ENCODE measurements at places on chromosomes 1 and 21. TPM values are rescaled to one million over a fixed set of nuclear protein-coding genes. Genes with fewer than 3 reads are reported as not detected.

DNA sequence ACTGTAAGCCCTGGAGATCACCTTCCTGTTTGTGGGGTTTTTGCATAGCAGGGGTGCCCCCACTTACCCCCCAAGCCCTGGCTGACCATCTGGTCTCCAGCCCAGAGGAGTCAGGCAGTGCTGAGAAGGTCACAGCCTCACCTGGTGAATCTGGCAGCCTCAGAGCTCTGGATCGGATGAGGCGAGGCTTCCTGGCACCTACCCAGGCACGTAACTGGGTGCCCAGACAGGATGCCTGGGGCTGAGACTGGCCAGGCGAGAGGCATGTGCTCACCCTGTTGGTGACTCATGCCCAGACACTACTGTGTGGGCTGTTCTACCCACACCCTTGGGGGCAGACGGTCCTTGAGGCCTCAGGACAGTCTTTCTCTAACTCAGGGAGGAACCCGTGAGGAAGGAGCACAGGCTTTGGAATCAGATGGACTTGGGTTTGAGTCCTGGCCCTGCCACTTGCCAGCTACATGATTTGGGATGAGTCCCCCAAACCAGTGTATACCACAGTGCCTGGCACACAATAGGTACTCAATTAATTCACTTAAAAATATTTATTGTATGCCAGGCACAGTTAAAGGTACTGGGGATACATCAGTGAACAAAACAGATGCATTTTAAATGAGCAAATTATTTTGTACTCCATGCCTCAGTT is 15.1 kb upstream of the PADI3 start:
- DNase-seq, result no peak

GRCh38 chr1:212678456-212679410 is 20.9 kb downstream of the BATF3 start:
- no peak for DNase-seq

- DNase-seq, result no peak
Measured at GRCh38 chr1:20446796-20447195, 39.2 kb downstream of the CAMK2N1 start.

DNA sequence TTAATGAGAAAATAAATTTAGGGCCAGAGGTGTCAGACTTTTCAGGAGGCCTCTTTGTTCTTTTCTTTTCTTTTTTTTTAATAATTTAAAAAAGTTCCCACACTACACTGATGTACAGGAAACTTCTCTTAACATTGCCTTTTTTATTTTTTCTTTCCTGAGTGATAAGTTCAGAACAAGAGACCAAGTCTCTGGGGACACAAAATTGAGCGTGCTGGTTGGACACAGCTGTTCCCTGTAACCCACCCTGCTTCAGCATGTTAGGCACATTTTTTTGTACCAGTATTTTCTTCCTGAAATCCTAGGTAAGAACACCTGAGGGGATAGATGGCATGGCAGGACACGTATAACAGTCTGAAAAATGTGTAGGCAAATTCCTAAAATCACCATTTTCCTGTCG is 50.1 kb downstream of the PBX1 start:
- no peak for DNase-seq

DNA sequence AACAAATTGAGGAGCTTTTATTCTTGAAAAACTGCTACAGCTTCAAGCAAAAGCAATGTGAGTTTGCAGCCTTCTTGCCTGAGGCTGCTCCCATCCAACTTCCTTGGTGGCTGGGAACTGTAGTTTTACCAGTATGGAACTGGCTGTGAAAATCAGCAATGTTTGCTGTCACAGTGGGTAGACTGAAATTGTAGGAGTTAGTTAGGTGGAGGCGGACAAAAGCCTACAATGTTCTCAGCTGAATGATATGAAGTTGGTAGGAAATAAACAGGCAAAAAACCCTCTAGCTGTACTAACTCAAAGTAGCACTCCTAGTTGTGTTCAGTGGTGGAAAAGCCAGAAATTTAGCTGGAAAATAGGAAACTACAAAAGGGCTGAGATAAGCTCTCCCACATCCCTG is 18.5 kb downstream of the HAX1 start:
- no peak for DNase-seq

DNA sequence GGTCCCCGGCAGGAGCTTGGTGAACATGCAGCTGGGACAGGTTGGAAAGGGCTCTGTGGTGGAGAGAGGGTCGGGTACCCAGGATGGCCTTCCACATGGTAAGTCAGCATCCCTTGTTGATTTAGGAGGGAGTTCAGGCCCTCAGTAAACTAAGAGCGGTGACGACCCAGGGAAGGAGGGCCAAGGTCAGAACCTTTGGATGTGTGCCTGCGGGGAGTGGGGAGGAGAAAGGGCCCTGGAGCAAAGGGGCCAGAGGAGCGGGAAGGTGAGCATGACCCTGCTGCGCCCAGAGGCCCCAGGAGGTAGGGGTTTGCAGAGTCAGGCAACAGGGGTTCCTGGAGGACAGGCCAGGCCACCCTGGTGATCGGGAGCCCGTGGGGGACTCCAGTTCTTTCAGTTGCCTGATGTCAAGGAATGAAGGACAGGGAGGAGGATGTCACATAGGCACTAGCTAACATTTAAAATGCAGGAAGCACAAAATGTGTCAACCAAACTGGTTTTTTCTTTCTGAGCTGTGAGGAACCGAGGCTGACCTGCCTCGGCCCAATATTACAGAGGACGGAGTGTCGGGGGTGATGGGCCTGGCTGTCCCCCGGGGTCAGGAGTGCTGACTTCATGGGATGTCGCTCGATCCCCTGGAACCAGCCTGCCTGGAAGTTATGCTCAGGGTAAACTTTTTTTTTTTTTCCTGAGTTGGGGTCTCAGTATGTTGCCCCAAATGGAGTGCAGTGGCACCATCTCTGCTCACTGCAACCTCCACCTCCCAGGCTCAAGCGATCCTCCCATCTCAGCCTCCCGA is 117.4 kb upstream of the SLC45A1 start:
- no peak for DNase-seq

GRCh38 chr21:31479714-31480113 is 135.7 kb upstream of the TIAM1 start:
- no peak for DNase-seq

GRCh38 chr1:234851450-234852438 is 241.8 kb upstream of the IRF2BP2 start:
- DNase-seq, result no peak

GRCh38 chr1:44464361-44464760 is 59.3 kb downstream of the RNF220 start:
- DNase-seq, result no peak

GRCh38 chr1:86852289-86852688 is 61.6 kb downstream of the SELENOF start:
- no peak for DNase-seq

DNA sequence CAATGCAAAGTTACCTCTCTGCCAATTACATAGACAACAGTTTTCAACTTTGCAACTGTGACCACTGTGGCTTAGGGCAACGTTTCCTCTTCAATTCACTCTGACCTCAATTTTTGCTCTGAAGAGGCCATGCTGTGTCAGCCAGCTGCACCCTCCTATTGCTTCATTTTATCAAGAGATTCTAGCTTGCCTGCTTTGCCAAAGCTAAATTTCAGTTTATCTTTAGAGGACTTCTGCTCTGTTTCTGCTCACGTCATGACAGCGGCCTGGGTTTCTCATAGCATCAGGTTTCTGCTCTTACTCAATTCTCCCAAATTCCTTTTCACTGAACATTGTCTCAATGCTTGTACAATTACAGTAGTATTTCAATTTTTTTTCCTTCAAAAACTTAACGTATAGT is 154.6 kb downstream of the PLA2G4A start:
- no peak for DNase-seq

- no peak for DNase-seq
Measured at GRCh38 chr1:11990303-11991032, 10.2 kb downstream of the MFN2 start.

The FCGR2B gene
- not detected for total RNA-seq

The CSF1 gene
- total RNA-seq, result 42.4 TPM

The GJC2 gene
- total RNA-seq, result 0.40 TPM

The PTGFR gene
- not detected for total RNA-seq

The FNDC5 gene
- not detected for total RNA-seq

The PPFIA4 gene
- total RNA-seq, result 13.7 TPM

The PLA2G2D gene
- total RNA-seq, result not detected

The LAMC2 gene
- total RNA-seq, result 0.04 TPM

The SPRR5 gene
- not detected for total RNA-seq

The TSPAN1 gene
- not detected for total RNA-seq

The ITSN1 gene
- 3.0 TPM for total RNA-seq

All from activated CD4-positive, alpha-beta T cell treated with anti-CD3 and anti-CD28 coated beads, Interleukin-2, amount 10 ng/mL, durations not matched to agents 7 days and 5 days (primary cell).